ENCODE measurements at places on chromosomes 16 and 17.
A peak's percentile ranks its signal among the peaks of the same experiment; 100 is the strongest.

DNA sequence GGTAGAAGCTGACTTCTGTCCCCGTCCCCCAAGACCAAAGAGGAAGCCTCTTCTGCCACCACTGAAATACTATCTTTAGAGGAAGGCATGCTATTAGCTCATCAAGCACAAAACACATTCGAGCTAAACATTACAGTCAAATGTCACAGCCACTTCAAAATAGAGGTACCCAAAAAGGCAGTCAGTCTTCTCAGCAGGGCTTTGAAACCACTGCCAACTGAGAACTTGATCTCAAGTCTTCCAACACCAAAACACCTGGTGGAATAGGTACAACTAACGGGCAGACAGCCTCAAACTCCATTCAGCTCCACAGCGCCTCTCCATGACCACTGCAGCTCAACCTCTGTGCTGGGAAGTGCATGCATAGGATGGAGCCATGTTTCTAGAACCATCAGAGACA, 36.0 kb downstream of the ZFHX3 start:
- peak; percentile 62 for DNase-seq

GRCh38 chr17:66950886-66951604, 13.5 kb upstream of the CACNG4 start:
- peak; percentile 66 for DNase-seq

DNA sequence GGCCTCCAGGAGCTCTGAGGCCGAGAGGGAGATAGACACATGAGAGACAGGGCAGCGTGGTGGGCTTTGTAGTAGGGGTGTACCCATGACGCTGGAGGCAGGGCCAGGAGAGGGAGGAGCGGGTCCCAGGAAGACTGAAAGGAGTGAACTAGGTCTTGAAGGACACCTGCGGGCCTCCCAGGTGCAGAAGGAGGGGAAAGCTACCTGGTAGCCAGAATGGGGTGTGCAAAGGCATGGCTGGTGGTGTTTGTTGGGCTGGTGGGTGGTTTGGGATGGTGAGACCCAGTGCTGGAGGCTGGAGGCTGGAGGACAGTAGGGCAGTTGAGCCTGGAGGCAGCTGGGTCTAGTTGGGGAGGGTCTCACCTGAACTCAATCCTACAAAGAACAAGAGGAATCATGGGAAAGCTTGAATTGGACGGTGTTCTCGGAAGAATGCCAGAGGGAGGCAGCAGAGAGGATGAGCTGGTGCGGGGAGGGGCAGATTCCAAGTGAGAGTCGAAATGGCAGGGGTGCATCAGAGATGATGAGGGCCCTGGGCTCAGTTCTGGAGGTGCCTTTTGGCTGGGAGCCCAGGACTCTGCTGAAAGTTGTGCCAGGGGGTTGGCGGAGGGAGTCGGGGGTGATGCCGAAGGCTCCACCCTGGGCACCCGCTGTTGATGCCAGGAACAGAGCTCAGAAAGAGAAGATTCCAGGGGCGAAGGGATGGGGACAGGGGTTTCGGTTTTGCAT, 21.2 kb downstream of the C1QTNF1 start:
- no peak for DNase-seq

DNA sequence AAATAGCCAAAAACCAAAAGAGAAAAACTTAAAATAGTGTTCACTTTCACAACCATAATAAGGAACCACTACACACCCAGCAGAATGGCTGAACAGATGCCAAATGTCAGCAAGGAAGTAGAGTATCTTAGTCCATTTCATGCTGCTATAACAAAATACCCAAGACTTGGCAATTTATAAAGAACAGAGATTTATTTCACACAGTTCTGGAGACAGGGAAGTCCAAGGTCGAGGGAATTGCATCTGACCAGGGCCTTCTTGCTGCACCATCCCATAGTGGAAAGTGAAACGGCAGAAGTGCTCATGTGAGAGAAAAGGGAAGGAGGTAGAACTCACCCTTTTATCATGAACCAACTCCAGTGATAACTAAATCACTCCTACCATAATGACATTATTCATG, 33.8 kb upstream of the CCL22 start:
- DNase-seq: peak; percentile 75

- DNase-seq: no peak
Observed at GRCh38 chr16:28279006-28279405, 13.3 kb upstream of the SBK1 start.

DNA sequence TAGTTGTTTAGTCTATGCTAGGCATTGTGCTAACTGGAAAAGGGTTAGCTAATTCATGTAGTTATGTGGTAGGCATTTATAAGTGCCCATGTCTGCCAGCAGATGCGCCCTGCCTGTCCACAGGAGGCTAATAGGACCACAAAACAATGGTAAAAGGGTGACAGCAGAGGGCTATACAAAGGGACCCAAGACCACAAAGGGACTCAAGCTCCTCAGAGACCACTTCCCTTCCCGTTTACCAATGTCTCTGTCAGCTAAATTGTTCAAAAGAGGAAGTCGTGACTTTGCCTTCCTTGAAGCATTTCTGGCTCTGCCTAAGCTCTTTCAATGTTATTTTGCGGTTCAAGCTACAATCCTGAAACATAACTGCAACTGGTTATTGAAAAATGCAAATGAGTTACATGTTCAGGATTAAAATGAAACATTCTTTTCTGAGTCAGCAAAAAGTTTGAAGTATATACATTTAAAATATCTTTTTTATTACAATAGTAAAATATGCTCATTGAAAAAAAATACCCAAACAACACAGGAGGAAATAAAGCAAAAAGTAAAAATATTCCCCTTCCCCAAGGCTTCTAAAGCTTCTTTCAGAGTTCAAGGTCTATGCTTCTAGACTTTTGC, 149.2 kb downstream of the MAF start:
- DNase-seq: peak; percentile 77

- peak; percentile 66 for DNase-seq
Observed at GRCh38 chr16:81623365-81624102, 155.6 kb upstream of the PLCG2 start.

GRCh38 chr16:65634291-65634690, 512.4 kb upstream of the CDH11 start:
- no peak for DNase-seq

- no peak for DNase-seq
Observed at GRCh38 chr17:78991906-78992532, 12.3 kb upstream of the LGALS3BP start.

GRCh38 chr17:53979991-53980390, 157.3 kb downstream of the KIF2B start:
- DNase-seq: no peak
